ENCODE measurements at places on chromosomes 11 and 22.

DNA sequence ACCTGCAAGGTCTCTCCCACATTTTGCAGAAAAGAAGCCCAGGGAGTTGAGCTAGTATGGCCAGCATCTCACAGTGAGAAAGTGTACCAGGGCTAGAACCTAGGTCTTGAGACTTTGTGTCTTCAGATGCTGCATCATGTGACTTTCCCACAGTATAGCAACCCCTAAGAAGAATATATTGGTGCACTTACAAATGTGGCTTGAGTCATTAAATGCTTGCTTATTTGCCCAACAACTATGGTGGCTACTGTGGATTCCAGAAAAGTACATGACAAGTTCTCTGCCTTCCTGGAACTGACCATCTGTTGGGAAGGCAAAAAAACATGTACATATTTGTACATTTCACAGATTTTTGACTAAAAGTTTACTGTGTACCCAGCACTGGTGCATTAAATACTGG lies 55.0 kb downstream of the POLD3 start:
- no peak for DNase-seq

DNA sequence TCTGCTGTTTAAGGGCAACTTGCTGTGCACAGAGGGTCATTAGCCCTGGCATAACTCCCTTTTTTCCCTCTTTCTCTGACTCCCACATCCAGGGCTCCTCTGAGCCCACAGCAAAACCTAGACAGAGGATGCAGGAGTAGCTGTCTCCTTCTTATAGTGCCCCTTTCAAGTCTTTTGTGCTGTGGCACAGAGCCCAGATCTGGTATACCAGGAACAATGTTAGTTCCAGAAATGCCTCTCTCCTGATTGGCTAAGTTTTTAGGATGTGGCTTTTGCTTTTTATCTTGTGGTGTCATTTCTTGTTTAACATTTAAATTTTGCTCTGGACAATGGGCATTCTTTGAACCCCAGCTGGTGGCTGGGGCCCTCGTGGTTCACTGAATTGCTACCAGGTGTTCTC lies 25.6 kb upstream of the RRM1 start:
- DNase-seq = peak; percentile 20

DNA sequence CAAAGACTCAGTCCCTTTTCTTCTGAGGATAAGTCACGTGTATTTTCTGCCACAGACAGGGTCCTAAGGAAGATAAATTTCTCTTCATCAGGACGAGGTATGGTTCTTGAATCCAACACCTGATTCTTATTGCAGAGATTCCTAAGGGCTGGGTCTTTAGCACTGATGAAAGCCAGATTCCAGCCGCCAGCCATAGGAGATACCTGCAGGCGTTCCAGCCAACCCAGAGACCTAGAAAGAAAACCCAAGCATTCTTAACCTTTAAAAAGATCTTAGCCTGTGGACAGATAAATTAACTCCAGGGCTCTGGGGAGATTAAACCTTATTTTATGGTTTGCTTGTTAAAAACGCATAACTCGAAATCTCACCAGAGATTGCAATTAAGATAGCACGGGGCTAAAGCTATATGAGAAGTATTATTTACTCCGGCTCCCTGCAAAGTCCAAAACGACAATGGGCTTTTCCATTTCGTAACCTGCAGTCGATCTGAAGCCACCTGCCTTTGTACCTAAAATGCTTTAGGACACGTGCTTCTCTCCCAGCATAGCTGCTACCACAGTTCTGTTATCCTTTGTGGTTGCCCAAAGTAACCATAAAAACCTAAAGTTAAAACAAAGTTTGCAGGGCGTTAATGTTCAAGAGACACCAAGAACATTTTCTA lies 104.5 kb downstream of the NXPE2 start:
- DNase-seq = no peak

- no peak for DNase-seq
These were observed 9.8 kb downstream of the PACSIN2 start for GRCh38 chr22:43005106-43005505.

DNA sequence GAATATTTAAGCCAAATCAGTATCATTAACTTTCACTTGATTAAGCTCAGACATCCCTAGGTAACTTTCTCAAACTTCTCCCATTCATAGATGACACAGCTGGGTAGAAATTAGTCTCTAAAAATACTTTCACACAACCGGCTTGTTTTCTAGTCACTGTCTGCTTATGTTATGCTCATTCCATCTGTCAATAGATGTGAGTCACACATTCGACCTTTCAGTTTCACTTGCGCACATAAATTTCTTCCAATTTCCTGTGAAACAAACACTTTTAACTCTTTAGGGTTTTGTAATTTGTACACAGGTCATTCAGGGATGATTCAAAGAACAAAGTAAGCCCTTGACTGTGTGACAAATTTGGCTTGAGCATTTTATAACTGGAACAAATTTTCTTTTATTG lies 723.0 kb downstream of the KCNA4 start:
- DNase-seq = no peak

DNA sequence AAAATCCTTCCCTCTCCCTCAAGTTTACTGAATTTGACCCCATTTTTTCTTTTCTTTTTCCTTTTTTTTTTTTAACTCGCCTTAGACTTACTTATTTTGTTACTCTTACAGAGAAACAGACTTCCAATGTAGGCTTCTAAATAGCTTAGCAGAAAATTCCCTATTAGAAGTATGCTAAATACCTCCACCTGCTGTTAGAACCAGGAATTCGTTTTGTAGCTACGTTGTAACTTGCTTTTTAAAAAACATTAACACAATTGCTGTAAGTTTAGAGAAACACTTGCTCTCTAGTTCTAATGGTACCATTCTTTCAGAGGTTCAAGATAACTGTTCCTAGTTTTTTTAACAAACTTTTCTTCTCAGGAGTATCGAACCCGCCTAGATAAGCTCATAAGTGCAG lies 324.2 kb downstream of the DCDC1 start:
- no peak for DNase-seq

DNA sequence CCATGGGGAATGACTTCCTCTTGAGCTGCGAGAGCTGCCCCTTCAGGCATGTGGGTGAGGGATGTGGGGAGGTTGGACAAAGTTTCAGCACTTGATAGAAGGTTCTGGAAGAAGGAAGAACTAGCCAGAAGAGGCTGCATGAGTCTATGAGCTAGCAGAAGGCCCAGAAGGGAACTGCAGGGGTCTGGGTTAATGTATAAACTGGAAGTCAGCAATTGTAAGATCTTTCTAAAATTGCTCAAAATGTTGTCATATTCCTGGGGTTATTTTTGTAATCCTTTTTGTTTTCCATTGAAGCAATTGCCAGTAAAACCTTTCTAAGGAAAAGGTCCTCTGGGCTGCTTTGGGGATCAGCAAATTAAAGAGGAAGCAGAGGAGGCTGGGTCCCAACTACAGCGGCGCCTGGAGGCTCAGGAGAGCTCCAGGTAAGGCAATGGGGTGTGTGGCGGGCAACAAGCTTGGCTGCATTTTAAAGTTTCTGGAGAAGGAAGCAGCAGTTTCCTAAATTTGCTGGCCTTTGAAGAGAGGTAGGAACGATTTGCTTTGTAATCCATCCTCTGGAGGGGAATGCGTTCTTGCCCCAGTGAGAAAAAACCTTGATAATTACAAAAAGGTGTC lies 29.2 kb downstream of the ADAMTS15 start:
- no peak for DNase-seq

DNA sequence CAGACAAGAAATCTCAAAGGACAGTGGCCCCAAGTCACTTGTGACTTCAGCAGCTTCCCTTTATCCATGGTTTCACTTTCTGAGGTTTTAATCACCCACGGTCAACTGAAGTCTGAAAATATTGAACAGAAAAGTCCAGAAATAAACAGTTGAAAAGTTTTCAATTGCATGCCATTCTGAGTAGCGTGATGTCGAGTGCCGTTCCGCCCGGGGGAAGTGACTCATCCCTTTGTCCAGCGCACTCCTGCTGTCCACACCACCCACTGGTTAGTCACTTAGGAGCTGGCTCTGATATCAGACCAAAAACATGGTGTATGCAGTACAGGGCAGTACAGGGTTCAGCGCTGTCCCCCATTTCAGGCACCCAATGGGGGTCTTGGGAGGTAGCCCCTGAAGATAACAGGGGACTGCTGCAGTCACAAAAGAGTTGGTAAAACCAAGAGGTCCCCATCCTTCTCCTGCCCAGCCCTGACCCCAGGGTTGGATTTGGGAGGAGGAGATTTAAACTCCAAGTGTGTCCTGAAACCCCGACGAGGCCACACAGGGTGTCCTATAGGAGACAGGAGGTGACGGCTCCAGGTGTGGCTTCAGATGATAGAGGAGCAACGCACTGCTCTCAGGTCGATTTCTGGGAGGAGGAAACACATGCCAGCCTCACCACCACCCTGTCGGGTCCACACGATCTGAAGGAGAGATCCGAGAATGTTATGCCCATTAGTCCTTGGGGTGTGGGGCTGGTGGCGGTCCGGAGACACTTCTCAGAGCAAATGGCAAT lies 390.1 kb downstream of the CTTN start:
- no peak for DNase-seq

Data from CD4-positive, alpha-beta T cell treated with Interleukin-21 for 1 hour (primary cell).